ENCODE measurements at places on chromosomes 11 and 22. TPM values are rescaled to one million over a fixed set of nuclear protein-coding genes. Genes with fewer than 3 reads are reported as not detected.

HIC2 gene
- total RNA-seq = 4.3 TPM

RAB3IL1 gene
- total RNA-seq = 3.7 TPM

TSPO gene
- total RNA-seq = 682 TPM

TMEM121B gene
- 0.68 TPM for total RNA-seq

KCNK7 gene
- not detected for total RNA-seq

DNA sequence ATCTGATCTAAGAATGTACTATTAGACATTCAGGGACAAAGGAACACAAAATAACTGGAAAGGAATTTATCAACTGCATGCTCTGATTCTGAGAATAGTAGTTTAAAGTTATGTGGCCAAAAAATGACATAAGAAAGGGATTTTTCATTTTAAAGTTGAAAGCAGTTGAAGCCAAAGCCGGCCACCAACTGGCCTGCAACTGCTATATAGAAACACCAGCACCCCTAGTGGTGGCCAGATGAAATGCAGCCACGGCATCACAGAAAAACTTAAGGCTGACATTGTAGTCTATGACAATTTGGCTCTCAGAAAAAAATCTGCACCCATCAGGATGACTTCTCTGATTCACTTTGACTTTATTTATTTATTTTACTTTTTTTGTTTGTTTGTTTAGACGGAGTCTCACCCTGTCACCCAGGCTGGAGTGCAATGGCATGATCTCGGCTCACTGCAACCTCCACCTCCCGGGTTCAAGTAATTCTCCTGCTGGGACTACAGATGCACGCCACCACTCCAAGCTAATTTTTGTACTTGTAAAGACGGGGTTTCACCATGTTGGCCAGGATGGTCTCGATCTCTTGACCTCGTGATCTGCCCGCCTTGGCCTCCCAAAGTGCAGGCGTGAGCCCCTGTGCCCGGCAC, 59.2 kb downstream of the SLC35F2 start:
- peak; percentile 48 for DNase-seq

GRCh38 chr11:116610190-116610589, 162.6 kb downstream of the BUD13 start:
- no peak for DNase-seq

DNA sequence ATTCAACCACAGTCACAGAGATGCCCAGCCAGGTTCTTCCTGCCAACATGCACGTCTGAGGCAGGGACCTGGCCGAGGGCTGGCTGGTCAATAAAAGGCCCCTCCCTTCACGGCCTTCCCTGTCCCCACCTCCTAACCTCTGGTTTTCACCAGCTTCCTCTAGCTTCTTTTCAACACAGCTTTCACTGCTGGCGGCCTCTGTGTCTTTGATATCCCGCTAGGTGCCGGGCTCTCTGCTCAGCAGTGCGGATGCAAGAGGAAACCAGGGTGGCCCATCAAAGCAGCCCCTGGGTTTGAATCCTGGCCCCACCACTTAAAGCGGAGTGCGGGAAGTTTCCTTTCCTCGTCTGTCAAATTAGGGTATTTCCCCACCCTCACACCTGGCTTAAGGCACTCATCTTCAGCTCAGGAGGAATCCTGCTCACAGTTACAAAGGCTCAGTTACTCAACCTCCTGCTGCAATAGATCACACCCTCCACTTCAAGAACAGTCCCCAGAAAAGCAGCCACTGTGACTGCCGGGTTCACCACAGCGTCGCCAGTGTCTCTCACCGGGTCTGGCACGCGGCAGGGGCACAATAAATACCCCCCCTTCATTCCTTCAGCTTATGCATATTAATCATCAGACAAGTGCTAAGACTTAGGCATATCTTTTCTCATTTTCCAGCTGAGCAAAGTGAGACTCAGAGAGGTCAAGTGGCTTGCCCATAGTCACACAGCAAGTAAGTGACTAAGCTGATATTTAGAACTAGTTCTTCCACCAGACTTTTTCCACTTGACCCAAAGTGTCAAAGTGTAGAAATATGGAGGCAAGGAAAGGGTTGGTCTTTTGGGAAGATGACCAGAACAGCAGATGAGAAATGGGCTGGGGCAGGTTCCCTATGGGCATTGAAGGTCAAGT, 45.7 kb downstream of the TXN2 start:
- no peak for DNase-seq

DNA sequence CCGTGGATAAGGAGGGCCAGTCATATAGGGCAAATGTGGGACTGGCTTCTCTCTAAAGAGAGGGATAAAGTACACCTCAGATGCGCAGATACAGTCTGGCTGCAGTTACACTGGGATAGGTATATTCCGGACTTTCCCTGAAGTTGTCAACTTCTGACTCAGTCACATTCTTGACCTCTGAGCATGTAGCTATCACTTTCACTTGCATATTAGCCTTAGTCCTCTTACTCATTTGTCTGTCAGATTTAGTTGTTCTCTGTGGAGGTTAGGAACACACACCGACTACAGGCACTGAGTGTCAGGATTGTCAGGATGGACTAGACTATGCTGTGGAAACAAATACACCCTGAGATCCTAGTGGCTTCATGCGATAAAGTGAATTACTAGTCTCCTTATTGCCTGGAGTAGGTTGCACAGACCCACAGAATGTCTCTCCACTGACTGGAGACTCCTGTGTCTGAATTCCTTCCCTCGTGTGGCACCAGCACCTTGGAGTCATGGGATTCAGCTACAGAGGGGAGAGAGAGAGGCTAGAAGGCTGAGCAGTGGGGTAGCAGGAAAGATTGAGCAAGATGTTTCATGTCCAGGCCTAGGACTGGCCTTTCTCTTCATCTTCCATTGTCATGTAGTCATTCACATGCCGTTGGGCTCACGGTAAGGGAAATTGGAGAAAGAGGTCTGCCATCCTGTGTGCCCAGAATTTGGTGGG, 654.3 kb downstream of the NTM start:
- no peak for DNase-seq

DNA sequence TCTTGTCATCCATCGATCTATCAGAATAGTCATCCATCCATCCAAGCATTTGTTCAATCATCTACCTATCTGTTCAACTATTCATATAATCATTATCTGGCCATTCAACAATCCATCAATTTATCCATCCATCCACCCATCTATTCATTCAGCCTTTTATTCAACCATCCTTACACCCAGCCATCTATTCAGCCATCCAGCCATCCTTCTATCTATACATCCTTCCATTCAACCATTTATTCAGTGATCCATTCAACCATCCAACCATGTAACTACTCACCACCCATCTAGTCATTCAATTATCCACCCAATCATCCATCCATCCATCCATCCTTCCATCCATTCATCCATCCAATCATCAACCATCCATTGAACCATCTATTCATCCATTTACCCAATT, 106.8 kb downstream of the CEP164 start:
- DNase-seq = no peak

GRCh38 chr11:102967497-102967896, 12.0 kb upstream of the MMP13 start:
- no peak for DNase-seq

DNA sequence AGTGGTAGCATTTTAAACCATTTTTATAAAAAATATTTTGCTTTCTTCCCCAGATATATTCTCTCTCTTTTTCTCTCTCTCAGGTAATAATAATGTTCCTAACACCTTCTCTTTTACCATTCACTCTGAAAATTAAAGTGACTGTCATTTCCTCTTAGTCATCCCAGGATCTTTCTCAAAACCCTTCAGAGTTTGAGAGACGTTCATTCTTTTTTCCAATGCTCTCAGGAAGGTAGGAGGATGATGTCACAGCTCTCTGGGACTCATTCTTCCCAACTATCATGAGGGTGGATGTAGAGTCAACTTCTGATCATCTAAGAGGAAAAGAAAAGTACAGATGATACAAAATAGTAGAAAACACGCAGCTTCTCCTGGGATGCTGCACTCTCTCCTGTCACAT, 60.2 kb upstream of the CRTAM start:
- no peak for DNase-seq

- no peak for DNase-seq
These were observed at the start of gene MYO7A for GRCh38 chr11:77127920-77128691. MYO7A (plus strand) TSS chr11:77128246; CDS start chr11:77130635, 2,389 bp downstream.

DNA sequence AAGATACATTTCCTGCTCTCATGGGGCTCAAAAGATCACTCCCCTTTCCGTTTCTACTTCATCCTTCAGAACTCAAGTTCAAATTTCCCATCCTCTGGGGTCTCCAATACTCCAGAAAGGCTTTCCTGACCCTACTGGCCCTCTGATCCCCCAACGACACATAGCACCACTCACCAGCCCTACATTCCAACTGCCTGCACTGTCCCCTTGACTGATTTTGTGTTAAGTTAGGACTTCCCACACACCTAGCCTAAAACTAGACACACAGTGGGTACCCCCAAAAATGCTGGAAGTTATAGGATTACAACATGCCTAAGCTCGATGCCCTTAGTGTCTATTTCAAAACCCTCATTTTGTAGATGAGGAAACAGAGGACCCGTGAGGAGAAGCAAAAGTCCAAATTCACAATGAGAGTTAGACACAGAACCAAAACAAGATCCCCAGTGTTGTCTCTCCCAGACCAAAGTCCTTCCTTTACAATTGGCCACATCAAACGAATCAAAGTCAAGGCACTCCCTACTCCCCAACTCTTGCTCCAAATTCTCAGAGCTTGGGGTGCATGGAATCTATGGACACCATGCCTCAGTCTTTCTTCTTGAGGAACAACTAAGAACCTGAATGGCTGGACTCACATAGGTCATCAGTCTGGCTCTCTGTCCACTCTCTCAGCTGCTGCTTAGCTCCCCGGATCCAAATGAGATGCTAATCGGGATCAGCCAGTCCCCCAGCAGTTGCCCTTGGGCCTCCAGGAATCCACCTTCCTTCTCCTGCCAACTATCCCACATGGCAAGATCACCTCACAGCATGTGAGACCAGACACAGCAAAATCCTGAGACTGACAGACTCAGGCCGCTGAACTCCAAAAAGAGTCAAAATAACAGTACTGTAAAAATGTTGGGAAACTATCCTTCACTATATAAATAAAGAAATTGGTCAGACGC, 1.7 kb downstream of the CLPB start:
- DNase-seq = no peak

DNA sequence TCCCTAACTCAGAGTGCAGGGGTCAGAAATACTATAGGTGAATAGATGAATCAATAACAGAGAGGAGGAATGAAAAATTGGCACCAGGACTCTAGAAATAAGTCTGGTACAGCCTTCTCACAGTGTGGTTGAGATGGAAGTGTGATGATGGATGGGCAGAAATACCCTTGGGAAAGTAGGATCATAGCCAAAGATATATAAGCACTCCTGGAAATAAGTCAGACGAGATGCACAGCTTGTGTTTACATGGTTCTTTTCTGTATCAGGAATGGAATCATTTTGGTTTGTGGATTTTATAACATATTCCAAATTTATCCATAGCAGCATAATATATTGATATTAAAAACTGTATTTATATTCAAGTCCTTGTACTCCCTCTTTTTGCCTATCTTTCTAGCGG, 33.5 kb upstream of the SEZ6L start:
- DNase-seq = no peak

GRCh38 chr22:46069521-46070214, 80.7 kb upstream of the PPARA start:
- DNase-seq = peak; percentile 86

GRCh38 chr11:128528294-128528693, 59.1 kb downstream of the ETS1 start:
- DNase-seq = no peak

GRCh38 chr22:47797342-47797945, 1035.0 kb downstream of the TBC1D22A start:
- DNase-seq = no peak

DNA sequence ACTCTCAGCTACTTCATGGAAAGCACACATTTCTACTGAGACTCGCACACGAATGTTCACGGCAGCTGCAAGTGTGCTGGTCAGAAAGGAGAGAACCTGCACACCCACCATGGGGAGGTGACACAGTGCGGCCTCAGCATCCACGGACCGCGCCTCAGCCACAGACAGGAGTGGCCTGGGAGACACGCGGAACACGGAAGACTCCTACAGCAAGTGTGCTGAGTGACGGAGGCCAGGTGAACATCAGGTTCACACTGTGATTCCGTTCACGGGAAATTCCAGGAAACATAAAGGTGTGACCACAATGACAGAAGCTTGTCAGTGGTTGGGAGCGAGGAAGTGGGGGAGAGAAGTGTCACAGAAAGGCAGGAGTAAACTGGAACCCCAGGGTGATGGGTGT, 13.3 kb upstream of the MOB2 start:
- DNase-seq = no peak

DNA sequence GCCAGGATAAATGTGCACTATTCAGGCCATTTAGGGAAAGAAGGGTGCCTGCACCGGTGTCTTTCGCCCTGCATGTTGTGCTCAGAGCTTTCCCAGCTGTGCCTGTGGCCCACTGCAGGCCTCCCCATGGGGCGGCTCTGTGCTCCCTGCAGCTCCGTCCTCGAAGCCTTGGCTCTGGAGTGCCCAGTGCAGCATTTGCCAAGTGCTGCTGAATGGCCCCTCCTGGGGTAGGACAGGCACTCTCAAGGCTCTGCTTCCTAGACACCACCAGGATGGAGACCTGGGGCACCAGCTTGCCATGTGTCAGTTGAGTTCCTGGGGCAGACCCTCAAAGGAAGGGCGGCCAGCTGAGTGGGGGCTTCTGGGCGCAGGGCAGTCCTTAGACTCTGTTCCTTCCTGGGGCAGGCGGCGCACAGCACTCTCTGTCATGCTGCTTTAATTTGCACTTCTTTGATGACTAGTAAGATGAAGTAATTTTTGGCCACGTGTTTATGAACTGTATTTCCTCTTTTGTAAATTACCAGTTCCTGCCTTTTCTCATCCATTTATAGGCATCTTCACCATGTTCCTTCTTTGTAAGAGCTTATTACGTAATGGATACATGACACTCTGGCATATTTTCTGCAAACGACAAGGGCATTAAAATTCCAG, 32.1 kb upstream of the GNB1L start:
- DNase-seq = no peak

DNA sequence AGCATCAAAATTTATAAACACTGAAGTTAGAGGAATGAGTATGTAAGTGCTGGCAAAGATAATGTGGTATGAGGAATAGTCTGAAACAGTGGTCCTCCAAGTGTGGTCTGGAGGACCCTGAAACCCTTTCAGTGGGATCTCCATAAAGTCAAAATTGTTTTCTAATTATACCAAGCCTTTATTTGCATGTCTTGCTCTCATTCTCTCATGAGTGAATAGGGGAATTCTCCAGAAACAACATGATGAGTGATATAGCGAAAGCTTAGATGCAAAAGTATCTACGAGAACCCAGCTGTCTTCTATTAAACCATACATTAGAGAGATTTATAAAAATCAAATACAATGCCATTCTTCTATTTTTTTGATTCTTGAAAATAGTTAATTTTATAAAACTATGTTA, 145.0 kb upstream of the RAG2 start:
- no peak for DNase-seq

DNA sequence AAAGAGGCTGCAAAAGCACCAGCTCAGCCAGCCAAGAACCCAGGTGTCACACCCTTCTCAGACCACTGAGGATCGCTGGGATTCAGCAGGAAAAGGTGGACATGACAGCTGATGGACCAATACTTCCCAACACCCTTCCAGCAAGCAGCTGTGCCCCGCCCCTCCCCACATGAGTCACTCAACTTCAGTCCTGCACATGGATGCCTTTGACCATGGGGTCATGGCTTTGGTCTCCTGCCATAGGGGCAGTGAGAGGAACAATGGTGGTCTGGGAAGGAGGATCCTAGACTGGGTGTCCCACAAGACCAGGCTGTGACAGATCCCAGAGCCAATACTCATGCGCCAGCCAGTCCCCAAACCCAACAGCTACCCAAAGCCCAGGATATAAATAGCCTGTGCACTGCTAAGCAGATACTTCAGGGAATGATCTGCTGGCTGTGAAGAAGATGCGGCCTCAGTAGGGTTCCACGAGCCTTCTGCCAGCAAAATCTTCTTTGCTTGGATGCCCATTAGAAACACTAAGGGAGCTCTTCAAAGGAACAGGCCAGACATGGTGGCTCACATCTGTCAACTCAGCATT, 5.5 kb upstream of the RGL4 start:
- no peak for DNase-seq

Data from glomerular endothelial cell (primary cell).